ENCODE measurements at places on chromosomes 7 and 10.
A peak's percentile ranks its signal among the peaks of the same experiment; 100 is the strongest.

DNA sequence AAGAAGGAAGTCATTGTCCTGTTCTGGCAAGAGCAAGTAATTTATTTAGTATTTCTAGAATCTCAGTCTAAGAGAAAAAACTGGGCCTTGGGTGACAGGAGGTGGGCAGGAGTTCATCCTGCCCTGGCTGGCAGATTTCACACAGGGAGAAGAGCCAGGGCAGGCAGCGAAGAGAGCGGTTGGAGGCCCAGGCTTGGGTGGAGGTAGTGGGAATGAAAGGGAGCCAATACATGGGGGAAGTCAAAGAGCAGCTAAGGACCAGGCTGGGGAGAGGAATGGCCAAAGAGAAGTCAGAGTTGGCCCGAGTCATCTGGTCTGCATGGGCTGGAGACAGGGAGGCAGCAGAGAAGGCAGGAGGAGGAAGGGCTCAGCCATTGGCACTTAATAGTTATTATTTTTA, 51.4 kb downstream of the HECW1 start:
- H3K27me3 ChIP-seq = no peaks in the 10 kb centered on the region
- no peaks in the 10 kb centered on the region for H3K36me3 ChIP-seq
- DNase-seq = no peak
- no peak overlapping the region for H3K4me3 ChIP-seq

DNA sequence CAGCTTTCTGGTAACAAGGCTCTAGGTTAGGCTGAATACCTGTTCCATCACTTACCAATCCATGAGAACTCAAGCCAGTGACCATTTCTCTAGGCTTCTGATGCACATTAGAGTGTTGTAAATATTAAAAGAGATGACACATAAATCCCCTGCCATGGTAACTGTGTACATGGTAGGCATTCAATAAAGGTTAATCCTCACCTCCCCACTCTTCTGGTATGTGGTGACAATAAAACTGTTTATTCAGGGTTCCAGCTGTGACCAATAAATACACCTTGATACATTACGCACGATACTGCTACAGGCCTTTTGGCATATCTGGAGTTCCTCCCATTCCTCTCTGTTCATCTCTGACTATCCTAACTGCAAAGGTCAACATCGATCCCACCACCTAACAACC, 171.9 kb downstream of the SRPK2 start:
- peaks cover 37% of the 10 kb centered on the region for H3K4me1 ChIP-seq
- no peaks in the 10 kb centered on the region for H3K36me3 ChIP-seq
- no peak for DNase-seq

- no peaks in the 10 kb centered on the region for H3K4me1 ChIP-seq
- DNase-seq = no peak
- H3K27ac ChIP-seq = no peak overlapping the region
- H3K4me3 ChIP-seq = no peak overlapping the region
- H3K27me3 ChIP-seq = no peaks in the 10 kb centered on the region
Measured at GRCh38 chr10:10044922-10045764, 972.5 kb upstream of the CELF2 start.

DNA sequence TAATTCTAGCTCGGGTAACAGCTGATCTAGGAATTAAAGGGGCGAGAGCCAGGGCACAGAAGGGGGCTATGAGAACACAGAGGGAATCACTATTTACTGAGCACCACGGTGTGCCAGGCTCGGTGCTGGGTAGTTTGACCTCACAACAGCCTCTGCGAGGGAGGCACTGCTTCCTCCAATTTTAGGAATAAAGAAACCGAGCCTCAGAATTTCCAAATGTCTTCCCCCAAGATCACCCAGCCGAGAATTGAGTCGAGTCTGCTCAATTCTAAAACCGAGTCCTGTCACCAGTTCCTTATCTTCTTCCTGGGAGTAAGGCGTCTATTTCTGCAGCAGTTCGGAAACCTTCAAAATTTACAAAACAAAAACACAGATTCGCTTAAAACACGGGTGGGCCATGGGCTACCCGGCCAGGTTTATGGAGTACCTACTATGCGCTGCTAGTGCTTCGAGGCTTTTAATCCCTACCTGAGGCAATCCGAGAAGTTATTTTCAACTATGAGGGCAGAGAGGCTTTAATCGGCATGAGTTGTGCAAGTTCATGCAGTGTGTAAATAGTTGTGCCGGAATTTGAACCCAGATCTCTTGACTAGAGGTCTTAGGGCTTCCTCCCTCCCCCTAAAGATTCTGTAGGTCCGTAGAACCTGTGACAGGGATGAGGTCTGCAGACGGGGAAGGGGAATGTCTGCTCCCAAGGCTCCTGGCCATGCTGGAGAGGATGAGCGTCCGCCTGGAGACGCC, 872 bp upstream of the HMX2 start:
- DNase-seq = no peak
- no peaks in the 10 kb centered on the region for H3K27me3 ChIP-seq
- no peaks in the 10 kb centered on the region for H3K4me1 ChIP-seq
- H3K4me3 ChIP-seq = no peak overlapping the region
- no peaks in the 10 kb centered on the region for H3K36me3 ChIP-seq

GRCh38 chr10:125216861-125217260, 56.5 kb upstream of the CTBP2 start:
- H3K4me3 ChIP-seq = no peak overlapping the region
- no peak for DNase-seq
- no peak overlapping the region for H3K27ac ChIP-seq
- no peaks in the 10 kb centered on the region for H3K36me3 ChIP-seq
- peaks cover 10% of the 10 kb centered on the region for H3K4me1 ChIP-seq

DNA sequence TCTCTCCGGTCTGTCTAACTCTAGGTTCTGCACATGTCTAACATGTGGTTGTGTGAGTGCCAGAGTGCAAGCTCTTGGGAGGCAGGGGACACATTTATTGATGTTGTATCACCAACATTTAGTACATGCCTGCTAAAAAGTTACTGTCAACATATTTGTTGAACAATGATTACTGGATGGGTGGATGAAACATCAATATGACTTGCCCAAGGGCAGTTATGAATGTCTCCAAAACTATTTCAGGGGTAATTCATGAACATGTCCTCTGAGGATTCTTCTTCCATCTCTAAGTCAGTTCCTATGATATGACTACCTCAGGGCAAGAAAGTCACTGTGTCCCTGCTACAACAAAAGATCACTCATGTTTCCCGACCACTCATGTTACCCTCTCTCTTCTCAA, 91.3 kb upstream of the STEAP1B start:
- 0 out of 2 replicates have a peak, but pooled peaks cover 3% of the 10 kb centered on the region for H3K27me3 ChIP-seq
- H3K36me3 ChIP-seq = no peaks in the 10 kb centered on the region
- H3K27ac ChIP-seq = no peak overlapping the region
- no peak for DNase-seq
- H3K4me1 ChIP-seq = no peaks in the 10 kb centered on the region

- H3K4me3 ChIP-seq = no peak overlapping the region
- peaks cover 21% of the 10 kb centered on the region for H3K4me1 ChIP-seq
- peak overlapping the region; percentile 40 for H3K27ac ChIP-seq
- no peaks in the 10 kb centered on the region for H3K27me3 ChIP-seq
- DNase-seq = no peak
- H3K36me3 ChIP-seq = no peaks in the 10 kb centered on the region
Measured at GRCh38 chr7:141585592-141586510, 34.6 kb downstream of the AGK start.

- H3K27ac ChIP-seq = no peak overlapping the region
- H3K27me3 ChIP-seq = no peaks in the 10 kb centered on the region
- H3K4me3 ChIP-seq = no peak overlapping the region
- DNase-seq = no peak
- H3K4me1 ChIP-seq = no peaks in the 10 kb centered on the region
- H3K36me3 ChIP-seq = no peaks in the 10 kb centered on the region
Measured at GRCh38 chr10:121435099-121435875, 163.0 kb downstream of the FGFR2 start.

DNA sequence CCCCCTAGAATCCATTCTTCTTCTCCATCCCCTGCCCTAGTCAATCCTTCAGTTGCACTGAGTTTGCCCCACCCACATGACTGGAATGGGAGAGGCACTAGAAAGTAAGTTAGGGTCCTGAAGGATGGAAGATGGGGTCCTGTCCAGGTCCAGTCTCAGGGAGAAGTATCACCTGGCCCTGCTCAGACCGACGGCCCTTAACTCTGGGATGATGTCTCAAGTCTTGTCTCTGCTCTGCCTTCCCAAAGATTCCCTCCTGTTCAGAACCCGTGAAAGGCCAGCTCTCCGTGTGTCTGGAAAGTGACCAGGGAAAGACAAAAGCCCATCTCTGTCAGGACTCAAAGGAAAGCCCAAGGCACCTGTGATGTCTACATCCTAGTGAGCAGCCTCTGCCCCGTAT, 88.8 kb downstream of the OAT start:
- no peaks in the 10 kb centered on the region for H3K4me1 ChIP-seq
- peaks cover 4% of the 10 kb centered on the region for H3K27me3 ChIP-seq
- no peak overlapping the region for H3K27ac ChIP-seq
- no peaks in the 10 kb centered on the region for H3K36me3 ChIP-seq
- H3K4me3 ChIP-seq = no peak overlapping the region

DNA sequence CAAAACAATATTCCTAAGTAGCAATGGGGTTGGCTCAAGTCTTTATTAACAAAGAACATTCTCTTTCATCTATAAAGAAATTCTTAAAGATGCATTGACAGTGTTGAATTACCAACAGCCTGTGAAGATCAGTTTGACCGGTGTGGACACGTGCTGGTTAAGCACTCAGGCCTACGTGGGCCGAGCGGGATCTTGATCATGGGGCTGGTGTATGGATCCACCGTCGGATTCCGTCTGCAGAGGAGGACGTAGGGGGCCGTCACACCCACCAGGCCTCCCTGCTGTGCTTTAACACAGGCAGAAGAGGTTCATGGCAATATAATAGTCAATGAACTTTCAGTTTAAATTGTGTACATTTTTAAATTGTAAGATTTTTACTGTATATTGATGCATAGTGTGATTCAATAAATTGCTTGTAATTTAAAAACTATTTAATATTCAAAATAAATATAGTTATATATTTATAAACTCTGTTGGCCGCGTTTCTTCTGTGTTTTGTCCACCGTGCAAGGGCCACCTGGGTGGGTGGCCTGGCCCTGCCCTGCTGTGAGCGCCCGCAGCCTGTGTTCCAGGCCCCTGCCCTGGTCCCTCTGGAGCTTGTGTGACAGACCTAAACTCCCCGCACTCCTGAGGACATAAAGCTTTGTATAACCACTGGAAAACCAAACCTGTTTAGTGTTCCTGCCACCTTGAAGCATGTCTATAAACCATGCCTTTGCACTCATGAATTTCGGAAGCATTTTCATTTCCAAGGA, 1.9 kb upstream of the BHLHA15 start:
- no peaks in the 10 kb centered on the region for H3K27me3 ChIP-seq
- H3K27ac ChIP-seq = no peak overlapping the region
- DNase-seq = no peak

GRCh38 chr7:141210862-141211261, 137.0 kb downstream of the TMEM178B start:
- no peak for DNase-seq
- H3K4me1 ChIP-seq = no peaks in the 10 kb centered on the region
- peaks cover 54% of the 10 kb centered on the region for H3K27me3 ChIP-seq
- no peaks in the 10 kb centered on the region for H3K36me3 ChIP-seq

DNA sequence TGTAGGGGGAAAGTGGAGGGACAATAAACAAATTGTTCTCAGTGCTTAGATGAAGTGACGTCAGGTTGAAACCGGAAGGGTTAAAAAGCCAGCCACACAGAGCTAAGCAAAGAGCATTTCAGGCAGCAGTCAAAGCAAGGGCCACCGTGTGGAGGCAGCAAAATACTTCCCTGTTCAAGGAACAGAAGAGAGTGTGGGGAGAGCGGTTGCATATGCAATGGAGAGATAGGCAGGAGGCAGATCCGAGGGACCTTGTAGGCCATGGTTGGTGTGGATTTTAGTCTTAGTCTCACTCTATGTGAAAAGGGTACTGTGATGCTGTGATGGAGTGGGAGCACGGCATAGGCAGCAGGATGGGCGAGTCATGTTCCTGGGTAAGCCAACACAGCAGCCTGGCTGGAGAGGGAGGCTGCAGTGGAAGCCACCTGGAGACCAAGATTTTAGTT, 3.8 kb upstream of the STN1 start:
- no peaks in the 10 kb centered on the region for H3K27me3 ChIP-seq
- peaks cover 46% of the 10 kb centered on the region for H3K4me1 ChIP-seq
- H3K4me3 ChIP-seq = no peak overlapping the region
- peak; percentile 44 for DNase-seq
- no peaks in the 10 kb centered on the region for H3K36me3 ChIP-seq

DNA sequence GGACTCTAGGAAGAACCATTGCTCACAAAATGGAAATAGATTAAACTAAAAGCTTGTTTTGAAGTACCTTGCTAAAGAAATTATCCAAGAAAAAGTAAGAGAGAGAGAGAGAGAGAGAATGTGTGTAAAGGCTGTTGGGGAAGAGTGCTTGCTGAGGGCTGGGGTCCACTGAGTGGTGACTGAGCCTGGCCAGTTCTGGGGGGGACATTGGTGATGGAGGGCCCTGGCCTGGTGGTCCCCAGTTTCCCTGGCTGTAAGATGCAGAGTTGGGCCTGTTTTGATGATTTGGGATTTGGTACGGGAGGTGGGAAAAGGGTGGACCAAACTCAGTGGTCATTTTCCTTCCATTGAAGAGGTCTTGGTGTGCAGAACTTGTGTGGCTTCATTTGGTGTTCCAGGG, 880 bp downstream of the RAMP3 start:
- no peaks in the 10 kb centered on the region for H3K36me3 ChIP-seq
- no peak overlapping the region for H3K27ac ChIP-seq
- no peak overlapping the region for H3K4me3 ChIP-seq
- H3K4me1 ChIP-seq = no peaks in the 10 kb centered on the region
- no peak for DNase-seq

GRCh38 chr10:91702620-91703019, 69.7 kb upstream of the PPP1R3C start:
- H3K27me3 ChIP-seq = no peaks in the 10 kb centered on the region
- H3K4me3 ChIP-seq = no peak overlapping the region
- no peaks in the 10 kb centered on the region for H3K4me1 ChIP-seq
- no peak for DNase-seq

DNA sequence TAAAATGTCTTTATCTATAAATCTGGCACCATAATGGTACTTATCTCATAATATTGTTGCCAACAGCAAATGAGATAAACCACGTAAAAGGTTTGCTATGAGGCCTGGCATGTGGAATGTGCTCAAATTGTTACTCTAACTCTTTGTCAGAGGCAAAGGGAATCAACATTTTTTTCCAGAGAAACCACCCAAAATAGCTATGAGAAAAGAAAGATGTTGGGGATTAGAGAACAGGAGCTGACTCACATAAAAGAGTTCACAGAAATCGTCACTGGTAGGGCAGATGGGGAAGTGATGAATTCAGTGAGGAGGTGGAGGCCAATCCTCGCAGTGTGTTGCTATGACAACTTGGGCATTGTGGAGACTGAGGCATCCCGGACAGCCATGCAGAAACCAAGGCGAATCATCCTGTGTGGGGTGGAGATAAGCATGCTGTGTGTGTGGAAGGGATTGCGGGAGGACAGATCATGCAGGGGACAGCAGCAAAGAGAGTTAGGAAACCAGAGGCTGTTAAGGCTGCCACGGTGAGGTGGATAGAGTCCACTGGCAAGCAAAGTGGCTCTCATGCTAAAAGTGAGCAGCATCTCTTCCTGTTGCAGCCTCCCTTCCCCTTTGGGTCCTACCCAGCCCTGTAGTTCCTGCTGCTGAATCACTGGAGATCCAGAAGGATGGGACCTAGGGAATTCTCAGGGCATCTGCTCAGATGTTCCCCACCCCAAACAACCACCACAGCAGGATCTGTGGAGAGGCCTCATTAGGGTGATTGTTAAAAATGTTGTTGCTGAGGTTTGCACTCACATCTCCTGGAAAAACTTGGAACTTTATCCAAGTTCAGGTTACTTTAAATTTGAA, 103.9 kb downstream of the CUBN start:
- no peak overlapping the region for H3K4me3 ChIP-seq

All from HCT116 (cell line).